ENCODE measurements at places on chromosomes 11 and 22.

GRCh38 chr11:87292598-87292997 is 254.9 kb downstream of the TMEM135 start:
- DNase-seq, result no peak

GRCh38 chr11:95379479-95379878 is 148.5 kb upstream of the SESN3 start:
- no peak for DNase-seq

DNA sequence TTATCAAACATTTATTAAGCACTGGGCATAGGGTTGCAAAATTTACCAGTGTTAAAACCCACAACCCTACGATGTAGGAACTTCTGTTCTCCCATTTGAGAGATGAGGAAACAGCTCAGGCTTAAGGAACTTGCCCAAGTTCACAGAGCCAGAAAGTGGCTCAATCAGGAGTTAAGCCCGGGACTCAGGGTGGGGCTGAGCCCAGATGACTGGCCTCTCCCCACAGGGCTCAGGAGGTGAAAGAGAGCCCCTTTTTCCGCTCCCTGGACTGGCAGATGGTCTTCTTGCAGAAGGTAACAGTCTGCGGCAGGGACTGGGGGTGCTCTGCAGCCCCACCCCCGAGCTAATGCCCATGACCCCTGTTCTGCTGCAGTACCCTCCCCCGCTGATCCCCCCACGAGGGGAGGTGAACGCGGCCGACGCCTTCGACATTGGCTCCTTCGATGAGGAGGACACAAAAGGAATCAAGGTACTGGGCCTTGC is 5.6 kb upstream of the ANKRD13D start:
- DNase-seq, result no peak

DNA sequence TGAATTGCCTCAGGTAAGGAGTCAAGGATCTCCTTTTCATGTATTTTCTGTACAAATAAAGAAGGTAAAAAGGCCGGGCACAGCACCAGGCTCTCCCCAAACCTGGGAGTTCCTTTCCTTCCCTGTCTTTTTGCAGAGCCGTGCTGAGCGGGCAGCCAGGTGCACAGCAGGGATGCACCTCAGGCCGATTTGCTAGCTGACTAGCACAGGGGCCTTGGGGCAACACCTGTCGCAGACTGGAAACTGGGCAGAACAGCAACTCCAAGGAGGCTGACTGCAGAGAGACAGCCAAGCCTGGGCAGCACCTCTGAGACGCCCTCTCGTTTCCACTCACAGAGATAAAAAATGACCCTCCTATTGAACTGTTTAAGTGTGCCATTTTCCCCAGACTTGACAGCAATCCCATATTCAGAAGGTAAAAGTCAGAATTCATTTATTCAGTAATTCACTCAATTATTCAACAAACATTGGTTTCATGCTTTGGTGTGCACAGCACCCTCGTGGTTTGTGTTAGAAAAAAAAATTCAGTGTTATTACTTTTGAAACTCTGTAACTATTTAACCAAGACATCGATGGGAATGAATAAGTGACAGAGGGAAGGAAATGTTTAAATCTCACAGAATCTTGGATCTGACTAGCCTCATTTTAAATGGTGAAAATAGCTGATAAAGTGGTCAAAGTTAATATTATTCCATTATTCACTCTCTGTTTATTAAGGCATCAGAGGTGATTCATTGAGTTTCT is 120.9 kb downstream of the GALNT18 start:
- no peak for DNase-seq

GRCh38 chr11:100709233-100709957 is 22.3 kb downstream of the ARHGAP42 start:
- DNase-seq, result no peak

DNA sequence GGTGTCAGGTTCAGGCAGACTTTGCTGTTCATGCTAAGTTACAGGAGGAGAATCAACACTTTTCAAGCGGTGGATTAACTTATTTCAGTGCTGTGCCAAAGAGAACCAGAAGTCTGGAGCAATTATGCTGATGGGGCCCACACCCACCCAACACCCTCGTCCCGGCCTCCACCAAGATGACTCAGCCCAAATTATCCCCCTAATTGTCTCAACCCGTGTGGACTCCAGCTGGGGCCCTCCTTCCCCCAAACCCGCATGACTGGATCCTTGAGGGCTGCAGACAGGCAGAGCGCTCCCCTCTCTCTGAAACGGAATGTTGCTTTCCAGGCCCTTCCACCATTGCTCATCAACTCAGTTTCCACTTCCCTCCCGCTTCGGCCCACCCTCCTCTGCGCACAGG is 34.6 kb upstream of the MN1 start:
- no peak for DNase-seq

GRCh38 chr11:18236664-18237356 is at the start of gene SAA4:
TSS of gene SAA4 (minus strand) at chr11:18236802. CDS start at chr11:18235926, 876 bp downstream.
- DNase-seq, result no peak

- DNase-seq, result no peak
These were observed 32.3 kb downstream of the KCNA4 start for GRCh38 chr11:29984544-29984943.

DNA sequence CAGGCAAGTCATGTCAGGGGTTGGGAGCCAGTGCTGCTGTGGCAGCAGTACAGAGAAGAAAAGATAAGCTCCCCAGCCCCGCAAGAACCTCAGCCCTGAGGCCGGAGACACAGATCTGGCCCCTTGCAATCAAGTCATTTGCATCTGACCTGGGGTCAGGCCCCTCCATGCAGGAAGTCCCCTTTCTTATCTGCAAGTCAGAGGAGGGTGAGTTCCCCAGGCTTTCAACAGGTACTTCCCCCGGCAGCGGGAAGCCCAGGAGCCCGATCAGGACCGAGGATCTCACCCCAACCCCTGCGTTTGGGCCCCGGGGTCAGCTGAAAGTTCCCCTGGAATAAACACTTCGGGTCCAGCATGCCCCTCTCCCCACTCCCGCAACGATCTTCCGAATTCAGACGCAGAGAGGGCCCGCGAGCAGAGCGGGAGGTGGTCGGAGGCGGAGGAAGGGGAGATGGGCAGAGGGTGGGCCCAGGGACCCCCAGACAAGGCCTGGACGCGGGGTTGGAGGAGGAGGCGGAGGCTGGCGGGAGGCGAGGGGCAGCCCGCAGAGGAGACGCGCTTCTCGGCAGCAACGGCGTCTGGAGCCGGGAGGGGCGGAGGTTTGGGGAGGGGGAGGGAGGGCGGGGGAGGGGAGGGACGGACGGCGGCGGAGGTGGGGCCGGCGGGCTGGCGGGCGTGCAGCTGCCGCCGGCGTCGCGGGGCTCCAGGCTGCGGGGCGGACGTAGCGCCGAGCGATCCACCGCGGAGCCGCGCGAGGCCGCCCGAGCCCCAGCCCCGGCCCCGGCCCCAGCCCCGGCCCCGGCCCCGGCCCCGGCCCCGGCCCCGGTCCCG is at the start of gene TSPAN18:
Gene TSPAN18, plus strand, starts transcription at position 680 of the 831 bp plus-strand sequence. CDS start 179,455 bp downstream, outside the sequence.
- peak; percentile 51 for DNase-seq

DNA sequence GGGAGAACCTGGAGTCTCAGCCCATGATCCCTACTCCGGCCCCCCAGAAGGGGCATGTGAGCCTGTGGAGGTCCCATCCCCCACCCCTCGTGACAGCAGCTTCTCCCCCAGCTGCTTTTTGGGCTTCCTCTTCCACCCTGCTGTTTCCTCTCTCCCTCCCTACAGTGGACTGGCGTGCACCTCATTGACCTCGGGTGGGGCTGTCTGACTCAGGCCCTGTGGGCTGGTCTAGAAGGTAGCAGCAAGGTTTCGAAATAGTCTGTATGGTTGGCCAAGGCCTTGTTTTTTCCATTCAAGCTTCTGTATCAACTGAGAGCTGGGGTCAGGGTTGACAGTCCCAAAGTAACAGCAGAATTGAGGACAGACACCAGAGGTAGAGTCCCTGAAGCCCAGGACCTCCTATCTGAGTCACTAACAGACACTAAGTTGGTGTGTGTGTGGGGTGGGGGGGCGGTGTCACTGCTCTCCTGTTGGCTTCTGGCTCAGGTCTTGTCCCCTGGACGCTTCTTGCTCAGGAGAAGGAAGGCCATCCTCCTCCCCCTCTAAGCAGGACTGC is 7.7 kb downstream of the SLC37A2 start:
- peak; percentile 36 for DNase-seq

- DNase-seq, result no peak
These were observed 31.0 kb downstream of the NAP1L4 start for GRCh38 chr11:2961080-2961479.

DNA sequence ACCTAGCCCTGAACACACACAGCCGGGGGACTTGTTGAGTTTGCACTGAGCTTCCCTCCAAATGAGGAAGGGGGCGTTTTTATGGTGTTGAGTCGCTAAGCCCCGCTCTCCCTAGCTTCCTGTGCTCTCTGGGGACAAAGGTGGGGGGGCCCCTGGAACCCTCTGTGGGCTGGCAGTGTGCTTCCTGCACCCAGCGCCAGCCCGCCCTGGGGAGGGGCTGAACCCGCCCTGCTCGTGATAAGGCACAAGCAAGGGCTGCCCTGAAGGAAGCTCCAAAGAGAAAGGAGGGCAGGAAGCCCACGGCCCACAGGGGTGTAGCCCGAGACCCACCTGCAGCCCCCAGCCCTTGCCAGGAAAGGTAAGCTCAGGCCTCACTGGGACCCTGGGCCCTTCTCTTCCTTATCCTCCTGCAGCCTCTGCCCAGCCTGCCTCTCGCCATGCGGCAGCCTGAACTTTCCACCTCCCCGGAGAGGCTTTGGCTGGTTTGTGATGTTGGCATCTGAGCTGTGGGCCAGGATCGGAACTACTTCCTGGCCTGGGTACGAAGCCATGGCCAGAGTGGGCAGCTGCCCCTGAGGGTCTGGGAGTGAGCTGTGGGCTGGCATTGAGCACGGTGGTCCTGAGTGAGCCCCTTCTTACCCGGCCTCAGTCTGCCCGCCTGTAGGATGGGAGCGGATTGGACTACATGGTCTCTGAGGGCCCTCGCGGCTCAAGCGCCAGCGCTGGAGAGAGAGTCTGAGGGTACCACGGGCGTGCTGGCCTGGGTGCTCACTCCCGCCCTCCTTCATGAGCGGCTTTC is at the start of gene FERMT3:
Gene FERMT3, plus strand, starts transcription at position 265 of the 799 bp plus-strand sequence. CDS start 644 bp downstream, outside the sequence.
- no peak for DNase-seq

GRCh38 chr11:46387919-46388618 is 3.5 kb downstream of the CHRM4 start:
- no peak for DNase-seq

DNA sequence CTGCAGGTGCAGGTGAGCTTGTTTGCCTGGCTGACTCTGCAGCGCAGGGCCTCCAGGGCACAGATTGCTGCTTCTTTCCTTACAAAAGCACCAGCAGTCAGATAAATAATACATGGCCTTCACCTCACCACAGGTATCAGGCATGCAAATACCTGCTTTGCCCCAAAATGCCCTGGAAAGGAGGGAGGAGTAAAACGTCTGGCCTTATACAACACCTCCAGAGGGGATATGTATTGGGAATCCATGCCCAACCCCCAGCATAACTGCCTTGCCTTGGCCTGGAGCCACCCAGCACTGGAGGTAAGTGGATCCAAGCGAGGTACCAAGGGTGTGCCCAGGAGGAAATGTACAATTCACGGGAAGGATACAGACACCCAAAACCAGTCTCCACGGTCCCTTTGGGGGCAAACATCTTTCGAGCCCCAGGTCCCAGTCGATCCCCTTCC is 860 bp downstream of the TMEM184B start:
- DNase-seq, result no peak

- no peak for DNase-seq
These were observed 1.4 kb upstream of the KCNJ5 start for GRCh38 chr11:128889657-128890213.

DNA sequence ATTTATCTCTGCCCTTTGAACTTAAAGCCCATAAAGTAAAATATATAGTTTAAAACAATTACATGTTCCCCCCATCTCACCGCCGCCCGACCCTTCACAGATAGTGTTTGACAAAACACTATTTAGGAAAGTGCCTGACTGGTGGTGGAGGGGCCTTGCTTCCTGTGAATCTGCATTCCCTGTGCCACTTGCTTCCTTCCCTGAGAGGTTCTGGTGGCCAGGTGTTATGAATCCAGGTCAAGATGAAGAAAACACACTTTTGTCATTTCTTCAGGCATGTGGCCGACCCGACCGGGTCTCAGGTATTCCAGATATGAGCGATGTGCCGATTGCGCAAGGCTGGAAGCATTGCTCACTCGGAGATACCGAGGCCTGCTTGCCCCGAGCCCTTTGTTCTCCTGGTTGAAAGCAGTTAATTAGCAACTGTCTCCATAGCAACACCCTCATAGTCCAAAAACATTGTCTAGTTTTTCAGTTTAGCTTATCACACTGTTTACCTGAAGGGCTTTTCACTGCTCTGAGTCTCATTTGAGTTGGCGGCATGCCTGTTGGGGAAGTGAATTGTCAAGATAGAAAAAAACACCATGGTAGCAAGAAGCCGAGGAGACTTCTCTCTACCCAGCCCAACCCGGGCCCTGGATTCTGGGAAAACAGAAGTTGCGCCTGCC is 128.3 kb downstream of the TEAD1 start:
- no peak for DNase-seq
